ENCODE measurements at places on chromosomes 16 and 17.

GRCh38 chr16:73629011-73629410, 581.1 kb upstream of the ZFHX3 start:
- no peak for DNase-seq

- no peak for DNase-seq
Observed at GRCh38 chr16:67391424-67392300, 1.6 kb downstream of the TPPP3 start.

- DNase-seq: no peak
Observed at GRCh38 chr17:31584438-31585279, 193.2 kb downstream of the RAB11FIP4 start.

GRCh38 chr17:61335845-61336655, 63.6 kb upstream of the TBX2 start:
- no peak for DNase-seq

DNA sequence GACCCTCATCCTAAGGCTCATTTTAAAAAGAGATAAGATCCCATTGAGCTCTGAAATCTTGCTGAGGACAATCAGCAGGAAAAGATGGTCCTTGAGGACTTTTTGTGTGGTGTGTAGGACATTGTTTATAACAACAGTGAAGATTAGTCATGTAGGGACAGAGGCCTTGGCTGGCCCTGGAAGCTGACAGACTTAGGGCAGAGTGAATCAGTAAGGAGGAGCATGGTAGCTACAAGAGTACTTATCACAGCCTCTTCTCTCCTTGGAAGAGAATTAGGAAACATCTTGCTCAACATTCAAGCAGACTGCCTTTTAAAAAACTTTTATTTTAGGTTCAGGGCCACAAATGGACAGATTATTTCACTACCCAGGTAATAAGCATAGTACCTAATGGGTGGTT, 665.9 kb upstream of the SALL1 start:
- no peak for DNase-seq

- DNase-seq: no peak
Observed at GRCh38 chr16:86772671-86773353, 194.5 kb downstream of the FOXL1 start.

DNA sequence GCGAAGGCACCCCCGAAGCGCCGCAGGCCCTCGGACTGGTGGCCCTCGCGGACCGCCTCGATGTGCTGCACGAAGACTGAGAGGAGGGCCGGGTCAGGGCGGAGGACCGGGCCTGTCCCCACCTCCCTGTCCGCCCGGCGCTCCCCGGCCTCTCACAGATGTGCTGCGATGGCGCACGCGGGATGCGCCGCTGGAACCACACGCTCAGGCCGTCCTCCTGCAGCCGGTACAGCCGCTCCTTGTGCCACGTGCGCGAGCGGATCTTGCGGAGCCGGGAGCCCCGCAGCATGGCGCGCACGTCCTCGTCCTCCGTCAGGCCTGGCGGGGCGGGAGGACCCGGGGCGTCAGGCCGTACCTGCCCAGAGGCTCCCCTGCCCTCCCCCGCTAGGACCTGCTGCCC, 11.3 kb downstream of the PLCD3 start:
- DNase-seq: no peak

DNA sequence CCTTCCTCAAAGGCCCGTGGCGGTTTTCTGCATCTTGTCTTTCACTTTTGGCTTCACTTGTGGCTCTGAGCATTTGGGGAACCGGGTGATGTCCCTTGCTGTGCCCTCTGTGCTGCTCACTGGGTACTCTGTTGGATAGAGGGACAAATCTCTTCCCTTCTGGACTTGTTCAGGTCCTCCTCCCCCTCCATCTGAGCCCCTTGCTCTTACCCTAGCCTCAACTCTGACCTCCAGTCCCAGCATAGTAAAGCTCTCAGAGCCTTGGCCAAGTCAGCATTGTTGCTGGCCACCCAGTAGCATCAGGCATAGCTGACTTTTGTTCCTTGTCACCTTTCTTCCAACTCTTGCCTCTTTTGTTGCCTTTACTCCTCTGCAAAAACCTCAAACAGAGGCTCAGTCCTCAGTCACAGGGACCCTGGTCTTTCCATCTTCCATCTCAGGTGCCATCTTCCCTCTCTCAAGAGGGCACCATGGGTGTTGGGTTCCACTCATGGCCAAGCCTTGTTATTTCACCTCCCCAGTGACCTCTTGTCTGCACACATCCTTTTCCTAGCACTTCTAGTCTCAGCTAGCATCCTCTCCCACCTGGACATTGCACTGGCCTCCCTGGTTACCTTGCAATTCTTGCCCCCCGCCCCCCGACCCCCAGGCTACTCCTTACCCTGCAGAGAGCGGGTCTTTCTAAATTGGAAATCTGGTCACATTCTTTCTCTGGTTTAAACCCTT, 393 bp upstream of the PSMB10 start:
- peak; percentile 93 for DNase-seq

- no peak for DNase-seq
Observed at GRCh38 chr16:86509759-86510464, 415 bp upstream of the FOXF1 start.

DNA sequence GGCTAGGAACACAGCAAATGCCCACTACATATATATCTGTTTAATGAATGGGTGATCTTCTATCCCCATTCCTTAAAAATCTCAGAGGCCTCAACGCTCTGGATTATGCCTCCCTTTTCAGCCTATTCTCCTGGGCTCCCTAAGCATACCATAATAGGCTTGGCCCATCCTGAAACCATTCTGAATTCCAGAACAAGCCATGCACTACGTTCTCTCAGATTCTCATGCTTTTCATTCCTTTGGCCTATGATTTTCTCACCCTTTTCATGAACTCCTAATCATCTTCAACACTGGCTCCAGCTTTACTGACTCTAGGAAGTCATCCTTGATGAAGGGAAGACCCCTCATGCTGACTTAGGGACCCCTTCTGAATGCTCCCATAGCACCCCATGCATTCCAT, 71.1 kb downstream of the RPGRIP1L start:
- DNase-seq: no peak

GRCh38 chr17:71828182-71828596, 292.6 kb upstream of the SOX9 start:
- DNase-seq: no peak

DNA sequence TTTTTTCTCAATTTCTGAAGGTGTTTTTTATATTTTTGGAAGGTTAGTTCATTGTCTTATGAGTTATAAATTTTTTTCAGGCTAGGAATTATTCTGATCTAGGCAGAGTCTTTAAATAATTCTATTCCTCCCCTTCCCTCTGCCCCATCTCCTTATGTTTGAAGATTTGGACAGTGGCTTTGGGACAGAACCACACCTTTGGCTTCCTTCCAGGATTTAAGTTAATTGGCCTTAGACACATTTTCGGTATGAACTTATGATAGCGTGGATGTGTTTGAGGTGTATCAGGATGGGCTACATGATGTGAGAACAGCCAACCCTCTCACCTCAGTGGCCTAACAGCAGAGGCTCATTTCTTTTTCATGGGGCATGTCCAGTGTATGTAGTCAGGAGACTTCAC, 24.3 kb downstream of the EPN2 start:
- DNase-seq: no peak

DNA sequence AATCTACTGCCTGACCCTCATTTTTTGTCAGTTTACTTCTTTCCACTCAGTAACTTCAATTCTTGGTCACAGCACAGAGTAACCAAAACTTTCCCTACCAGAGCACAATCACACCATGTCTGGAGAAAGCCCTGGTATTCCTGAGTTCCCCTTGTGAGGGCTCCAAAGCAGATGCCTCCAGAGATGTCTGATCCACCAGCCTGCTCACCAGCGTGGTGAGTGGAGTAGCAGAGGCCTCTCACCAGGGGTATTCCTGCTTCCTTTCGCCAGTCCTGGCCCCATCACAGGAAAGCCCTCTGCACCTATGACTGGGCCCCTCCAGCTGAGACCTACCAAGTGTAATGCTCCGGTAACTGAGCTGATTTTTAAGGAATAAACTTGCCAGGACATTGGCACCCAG, 205.4 kb upstream of the HS3ST3A1 start:
- DNase-seq: no peak

DNA sequence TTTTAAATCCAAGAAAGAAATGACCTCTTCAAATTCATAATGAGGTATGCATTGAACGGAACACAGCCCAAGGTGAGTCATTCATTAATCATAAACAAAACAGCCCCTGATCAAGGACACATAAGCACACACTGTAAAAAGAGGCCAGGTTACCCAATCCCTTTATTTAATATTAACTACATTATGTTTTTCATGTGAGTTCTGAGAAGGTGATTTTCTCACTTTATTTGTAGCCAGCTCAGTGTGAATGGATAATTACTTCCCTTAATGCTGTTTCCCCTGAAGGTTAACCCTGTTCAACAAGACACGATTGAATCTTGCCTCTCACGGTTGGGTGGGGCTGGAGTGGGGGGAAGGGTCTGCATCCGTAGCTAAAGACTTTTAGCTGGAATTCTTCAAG, 257.3 kb upstream of the SALL1 start:
- DNase-seq: no peak

GRCh38 chr17:66720027-66720426, 114.9 kb upstream of the CACNG5 start:
- DNase-seq: no peak

DNA sequence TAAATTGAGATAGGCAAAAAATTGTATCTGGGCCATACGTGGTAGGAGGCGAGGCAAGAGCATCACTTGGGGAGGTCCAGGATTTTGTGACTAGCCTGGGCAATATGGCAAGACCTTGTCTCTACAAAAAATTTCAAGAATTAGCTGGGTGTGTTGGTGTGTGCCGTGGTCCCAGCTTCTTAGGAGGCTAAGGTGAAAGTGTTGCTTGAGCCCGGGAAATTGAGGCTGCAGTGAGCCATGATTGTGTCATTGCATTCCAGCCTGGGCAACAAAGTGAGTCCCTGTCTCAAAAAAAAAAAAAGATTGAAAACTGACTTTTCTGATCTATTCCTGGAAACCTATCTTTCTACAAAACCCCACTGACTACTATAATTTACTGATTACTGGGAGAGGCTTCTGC, 26.7 kb downstream of the CDK12 start:
- no peak for DNase-seq

- DNase-seq: no peak
Observed at GRCh38 chr16:1285669-1286512, 23.5 kb upstream of the UBE2I start.

DNA sequence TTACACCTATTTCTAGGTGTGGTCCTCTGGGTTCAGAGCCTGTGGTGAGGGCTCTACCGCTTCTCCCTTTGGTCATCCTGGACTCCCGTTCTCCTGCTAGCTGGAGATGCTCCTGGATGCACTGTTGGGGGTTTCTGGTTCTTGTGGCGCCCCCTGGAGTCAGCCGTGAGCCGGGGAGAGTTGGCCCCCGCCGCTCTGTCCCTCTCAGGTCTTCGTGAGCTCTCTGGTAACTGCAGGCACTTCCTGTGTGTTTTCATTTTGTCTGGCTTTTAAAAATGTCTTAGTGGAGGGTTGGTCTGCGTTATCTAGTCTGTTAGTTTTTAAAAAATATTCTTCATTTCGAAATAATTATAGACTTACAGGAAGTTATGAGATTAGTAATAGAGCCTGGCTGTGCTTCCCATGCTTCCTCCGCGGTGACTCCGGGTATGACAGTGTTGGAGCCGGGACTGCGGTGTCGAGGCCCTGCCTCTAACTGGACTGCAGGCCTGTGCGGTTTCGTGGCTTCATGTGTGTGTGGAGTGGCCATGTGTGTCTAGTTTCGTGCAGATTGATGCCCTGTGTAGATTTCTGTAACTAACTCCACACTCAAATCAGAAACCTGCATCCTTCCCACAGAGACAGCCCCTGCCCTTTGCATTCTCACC, 78.0 kb upstream of the ZNF750 start:
- DNase-seq: peak; percentile 62

DNA sequence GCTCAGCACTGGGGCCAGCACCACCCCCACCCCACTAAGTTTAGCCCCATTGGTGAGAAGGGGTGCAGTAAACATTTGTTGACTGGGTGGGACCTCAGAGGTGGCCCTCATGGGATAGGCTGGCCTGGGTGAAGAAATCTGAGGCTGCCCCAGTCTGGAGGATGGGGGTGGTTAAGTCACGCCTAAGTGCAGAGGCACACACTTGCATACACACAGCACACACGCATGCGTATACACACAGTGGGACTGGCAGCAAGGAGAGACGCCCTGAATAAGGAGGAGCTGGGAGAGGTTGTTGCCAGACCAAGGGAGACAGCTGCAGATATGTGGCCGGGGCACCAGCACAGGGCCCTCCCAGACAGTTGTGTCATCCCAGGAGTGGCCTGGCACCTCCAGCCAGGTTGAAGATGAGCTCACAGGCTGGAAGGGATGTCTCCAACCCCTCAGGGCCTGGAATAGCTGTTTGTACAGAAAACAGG, 3.0 kb upstream of the BCAR1 start:
- no peak for DNase-seq
